Hematopoietic multipotent progenitor cell (in vitro differentiated cells): ENCODE measurements at places on chromosomes 16 and 17.

DNA sequence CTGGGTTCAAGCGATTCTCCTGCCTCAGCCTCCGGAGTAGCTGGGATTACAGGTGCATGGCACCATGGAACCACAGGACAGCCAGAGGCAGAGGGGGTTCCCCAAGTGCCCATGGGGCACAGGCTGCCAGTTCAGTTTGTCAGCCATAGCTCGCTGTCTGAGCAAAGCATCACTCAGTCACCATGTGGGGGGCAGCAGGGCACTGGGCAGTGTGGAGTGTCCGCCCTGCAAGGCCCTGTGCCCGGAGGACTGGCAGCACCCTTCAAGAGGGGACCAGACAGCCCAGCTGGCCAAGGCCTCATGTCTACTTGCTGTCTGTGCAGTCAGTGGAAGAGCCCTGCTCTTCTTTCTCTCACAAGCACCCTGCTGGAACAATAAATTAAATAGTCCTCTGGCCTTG is 6.4 kb downstream of the ALYREF start:
- no peak for DNase-seq

DNA sequence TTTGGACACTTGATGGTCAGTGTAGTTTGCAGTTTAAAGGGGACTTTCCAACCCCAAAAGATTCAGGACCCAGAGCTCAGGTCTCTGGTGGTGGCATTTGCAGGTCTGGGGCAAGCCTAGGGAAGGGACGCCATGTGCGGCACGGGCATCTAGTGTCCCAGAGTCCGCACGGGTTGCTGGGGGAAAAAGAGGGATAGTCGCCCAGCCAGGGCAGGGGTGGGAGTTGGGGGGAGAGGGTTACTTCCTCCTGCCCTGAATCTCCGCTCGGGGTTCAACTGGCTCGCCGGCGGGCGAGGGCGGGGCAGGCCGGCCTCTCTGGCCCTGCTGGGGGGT is 239 bp upstream of the CA7 start:
- no peak for DNase-seq

DNA sequence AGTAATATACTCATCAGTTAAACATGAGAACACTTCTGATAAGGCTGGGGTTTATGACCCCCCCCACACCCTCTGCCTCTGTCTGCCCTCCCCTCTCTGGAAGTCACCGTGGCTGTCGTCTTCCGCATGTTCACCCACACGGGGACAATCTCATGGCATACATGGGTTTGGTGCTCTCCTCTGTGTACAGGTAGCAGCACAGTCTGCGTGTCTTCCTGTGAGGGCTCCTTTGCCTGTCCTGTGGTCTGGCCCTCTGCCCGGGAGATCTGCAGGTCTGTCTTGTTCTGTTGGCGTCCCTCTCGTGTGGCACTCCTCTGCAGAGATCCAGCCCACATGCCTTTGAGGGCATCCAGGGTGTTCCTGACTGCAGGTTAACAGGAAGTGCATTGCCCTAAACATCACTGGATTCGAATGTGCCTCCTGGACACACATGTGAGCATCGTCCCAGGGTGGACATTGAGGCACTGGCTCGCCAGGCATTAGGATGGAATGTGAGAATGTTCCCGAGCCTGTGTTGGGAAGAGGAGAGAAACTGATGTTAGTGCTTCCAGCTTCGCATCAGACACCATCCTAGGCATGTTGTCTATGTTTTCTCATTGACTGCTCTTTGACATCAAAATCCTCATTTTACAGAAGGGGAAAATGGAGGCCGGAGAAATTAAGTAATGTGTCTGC is 54.5 kb downstream of the NKD1 start:
- peak; percentile 16 for DNase-seq

DNA sequence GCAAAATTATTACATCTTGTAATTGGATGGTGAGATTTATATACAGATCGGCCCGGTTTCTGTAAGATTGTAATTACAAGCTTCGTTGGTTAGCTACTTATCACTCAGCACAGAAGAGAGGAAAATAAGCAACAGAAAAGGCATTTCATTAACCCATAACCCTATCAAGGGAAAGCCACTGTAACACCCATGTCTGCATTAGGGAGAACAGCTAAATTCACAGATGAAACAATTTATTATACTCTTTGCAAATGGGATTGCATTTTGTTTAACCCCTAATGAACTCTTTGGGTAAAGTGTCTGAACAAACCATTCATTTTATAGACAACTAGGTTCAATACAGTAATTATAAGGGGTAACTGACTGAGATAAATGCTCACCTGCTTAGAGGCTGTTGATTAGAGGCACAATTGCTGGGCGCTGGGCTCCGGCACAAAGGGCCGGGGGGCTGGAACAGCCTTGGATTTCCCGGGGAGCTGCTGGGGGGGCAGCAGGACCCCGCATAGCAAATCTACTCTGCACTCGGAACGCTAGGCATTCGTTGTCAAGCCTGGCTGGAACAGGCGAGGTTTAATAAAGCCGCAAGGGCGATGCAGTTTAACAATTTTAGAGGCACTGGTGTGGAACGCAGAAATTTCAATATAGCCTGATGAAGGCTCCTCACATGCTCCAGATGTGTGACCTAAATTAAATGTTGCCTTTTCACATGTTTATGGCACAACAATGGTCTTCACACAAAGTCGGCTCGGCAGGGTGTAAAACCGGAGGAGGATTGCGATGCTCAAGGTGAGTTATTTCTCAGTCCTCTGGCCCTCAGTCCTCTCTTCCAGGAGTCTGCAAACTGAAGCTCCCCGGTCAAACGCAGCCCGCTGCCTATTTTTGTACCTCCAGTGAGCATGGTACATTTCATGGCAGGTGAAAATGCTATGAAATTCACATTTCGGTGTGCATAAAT is 134.0 kb upstream of the IRX6 start:
- DNase-seq: no peak

DNA sequence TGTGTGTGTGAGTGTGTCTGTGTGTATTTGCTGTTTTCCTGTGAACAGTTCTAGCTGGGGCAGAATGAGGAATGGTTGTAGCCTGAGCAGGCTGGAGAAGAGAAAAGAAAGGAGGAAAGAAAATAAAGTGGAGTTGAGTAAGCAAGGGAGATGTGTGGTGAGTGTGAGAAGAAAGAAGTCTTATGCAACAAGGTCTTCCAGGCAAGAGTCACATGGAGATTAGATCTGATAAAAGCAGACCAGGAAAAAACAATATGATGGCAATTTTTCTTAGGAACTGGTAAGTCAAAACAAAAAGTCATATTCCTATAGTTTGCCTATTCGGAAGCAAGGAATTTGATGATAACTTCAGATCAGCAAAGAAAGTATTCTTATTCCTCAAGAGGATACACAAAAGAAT is 125.0 kb downstream of the HS3ST3A1 start:
- DNase-seq: no peak

GRCh38 chr16:49854796-49855203 is 1.1 kb downstream of the ZNF423 start:
- no peak for DNase-seq

DNA sequence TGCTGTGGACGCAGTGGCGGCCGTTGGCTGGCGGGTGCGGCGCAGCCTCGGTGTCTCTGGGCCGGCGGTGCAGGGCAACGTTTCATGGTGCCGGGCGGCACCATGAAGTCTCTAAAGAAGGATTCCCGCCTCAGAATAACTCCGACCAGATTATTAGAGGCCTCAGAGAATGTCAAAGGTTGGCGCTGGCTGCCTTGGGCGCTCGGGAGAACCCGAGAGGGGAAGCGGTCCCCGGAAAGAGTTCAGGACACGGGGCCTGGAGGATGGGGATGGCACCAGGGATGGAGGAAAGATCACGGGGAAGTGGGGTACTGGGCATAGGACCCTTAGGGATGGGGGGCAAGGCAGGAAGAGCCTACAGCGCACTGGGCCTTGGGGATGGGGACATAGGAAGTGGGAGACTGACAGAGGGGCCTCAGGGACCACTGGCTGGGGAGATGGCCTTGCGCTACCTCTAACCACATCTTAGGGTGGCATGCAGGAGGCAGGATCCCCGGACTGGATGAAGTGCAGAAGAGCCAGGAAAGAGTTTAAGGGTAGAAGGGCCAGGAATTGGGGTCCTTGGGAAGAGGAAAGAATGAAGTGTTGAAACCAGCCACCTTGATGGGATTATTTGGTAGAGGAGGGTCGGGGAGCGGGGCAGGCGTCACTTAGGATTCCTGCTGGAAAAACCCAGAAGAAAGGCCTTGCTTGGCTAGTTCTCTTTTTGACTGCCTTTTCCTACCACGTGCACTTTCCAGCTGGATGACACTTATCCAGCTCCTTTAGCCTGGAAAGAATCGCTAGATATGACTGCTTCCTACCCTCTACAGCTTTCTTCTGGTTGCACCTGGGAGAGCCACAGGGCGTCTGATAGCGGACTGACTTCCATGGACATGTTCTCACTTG is 578 bp downstream of the MYCBPAP start:
- DNase-seq: no peak

- DNase-seq: no peak
These were observed 390 bp downstream of the MLLT6 start for GRCh38 chr17:38705523-38705802.
